ENCODE measurements at places on chromosomes 7 and 10.

- DNase-seq: no peak
Observed at GRCh38 chr10:119541459-119542356, 811 bp downstream of the RGS10 start.

DNA sequence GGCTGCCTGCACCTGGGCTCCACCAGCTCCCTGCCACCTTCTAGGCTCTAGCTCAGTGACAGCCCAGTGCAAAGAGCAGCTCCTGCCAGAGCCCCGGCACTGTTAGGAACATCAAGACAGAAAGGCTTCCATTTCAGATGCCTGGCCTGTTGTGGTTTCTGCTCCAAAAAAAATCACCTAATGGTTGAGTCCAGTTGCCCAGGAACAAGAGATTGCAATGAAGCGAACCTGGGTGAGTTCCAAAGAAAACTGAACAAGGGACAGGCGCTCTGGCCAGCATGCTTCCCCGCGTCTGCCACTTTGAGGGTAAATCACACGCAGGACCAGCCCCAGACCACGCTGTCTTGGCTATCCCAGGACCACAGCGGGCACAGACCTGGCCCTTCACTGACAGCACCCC is 47.0 kb upstream of the RASGEF1A start:
- no peak for DNase-seq

DNA sequence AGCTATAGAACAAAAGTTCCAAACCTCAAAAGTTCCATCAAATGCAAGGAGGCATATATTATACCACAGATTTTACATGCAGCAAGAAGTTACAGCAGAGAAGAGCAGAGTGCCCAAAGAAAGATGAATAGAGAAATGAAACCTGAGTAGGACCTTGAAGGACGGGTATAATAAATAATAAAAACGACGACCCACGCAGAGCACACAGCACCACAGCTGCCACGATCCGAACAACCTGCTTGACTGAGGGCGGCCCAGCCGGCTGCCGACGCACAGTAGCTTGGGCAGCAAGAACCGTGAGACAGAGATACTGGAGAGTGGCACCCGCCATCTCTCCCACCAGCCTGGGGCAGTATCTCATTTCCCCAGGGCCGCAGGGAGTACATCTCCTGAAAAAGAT is 79.0 kb downstream of the HIPK2 start:
- DNase-seq: no peak

DNA sequence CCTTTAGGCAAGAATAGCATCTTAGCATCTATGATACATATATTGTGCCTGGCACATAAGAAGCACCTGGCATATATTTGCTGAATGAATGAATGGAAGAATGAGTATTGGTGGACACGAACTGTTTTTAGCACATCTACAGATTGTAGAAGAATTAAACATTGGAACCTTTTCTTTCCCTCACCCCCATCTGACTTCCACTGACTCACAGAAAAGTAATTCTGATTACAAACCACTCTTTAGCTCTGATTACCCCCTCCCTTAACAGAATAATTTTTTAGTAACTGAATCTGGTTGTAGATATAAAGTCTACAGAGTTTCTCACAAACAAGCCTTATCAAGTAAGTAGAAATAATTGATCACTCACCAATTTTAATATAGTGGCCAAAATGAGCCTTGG is 31.9 kb downstream of the SLC26A4 start:
- no peak for DNase-seq

DNA sequence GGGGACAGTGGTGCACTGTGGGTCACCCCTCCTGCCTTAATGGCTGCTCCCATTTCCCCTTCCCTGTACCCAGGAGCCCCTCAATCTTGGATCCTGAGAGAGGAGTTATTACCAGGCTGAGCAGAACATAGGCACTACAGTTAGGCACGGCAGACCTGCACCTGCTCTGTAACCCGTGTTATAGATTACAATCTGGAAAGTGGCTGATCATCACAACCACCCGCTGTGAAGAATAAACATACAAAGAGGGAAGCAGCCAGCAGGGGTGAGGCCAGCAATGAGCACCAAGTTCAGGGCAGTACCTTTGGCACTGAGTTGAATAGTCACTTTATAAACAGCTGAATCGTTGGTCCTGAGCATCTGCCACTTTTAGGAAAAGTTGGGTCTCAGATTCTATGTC is 1.7 kb downstream of the CDHR1 start:
- no peak for DNase-seq

GRCh38 chr7:30700941-30701340 is 18.7 kb upstream of the CRHR2 start:
- no peak for DNase-seq

DNA sequence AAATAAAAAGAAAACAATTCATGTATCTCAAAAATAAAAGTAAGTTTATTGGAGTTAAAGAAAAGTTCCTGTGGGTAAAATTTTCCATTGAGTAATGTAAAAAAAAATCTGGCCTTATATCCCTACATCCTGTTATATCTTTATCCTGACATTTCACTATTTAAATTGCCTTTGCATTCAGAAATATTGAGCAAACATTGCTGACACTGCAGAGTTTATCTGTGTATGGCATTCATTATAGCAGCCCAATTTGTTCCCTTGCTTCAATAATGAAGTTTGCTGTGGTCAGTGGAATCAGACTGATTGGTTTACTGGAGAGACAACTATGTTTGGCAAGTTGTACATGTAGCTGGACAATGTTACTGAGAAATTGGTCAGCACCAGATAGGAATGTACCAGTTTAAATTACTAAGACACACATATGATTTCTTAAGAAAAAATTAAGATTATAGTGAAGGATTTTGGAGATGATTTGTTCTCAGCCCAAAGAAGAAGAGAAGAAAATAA is 271.7 kb downstream of the ANKRD7 start:
- DNase-seq: no peak
